Activated CD4-positive, alpha-beta T cell treated with anti-CD3 and anti-CD28 coated beads, Interleukin-10, Interleukin-2, amounts not matched to agents 100 ng/mL and 50 ng/mL, durations not matched to agents 16 hours and 8 hours (primary cell): ENCODE measurements at places on chromosomes 13 and 19.

DNA sequence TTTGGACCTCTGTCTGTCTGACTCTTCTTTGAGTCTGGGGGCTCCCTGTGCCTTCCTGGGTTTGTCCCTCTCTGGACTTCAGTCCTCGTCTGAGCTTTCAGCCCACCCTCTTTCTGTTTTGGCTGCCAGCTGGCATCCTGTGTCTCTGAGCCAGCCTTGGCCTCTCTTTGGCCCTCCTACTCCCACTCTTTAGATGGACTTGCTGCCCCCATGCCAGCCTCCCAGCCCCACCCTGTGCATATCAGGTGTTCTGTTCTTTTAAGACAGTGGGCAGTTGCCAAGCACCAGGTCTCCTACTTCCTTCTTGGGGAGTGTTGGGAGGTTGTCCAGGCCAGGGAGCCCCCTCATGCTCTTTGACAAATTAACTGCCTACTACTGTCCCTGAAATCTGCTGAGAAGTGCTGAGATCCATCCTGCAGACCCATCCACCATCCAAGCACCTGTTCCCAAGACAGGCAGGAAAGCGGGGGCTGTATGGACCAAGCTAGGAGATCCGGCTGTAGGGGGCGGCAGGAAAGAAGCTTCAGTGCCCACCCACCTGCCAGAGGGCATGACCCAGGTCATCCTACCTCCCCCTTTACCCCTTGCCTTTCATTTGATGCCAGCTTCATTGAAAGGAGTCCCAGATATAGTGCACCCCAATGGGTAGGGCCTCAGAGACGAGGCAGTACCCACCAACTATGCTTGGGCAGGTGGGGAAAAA lies 9.6 kb downstream of the CIC start:
- DNase-seq = no peak

- DNase-seq = peak; percentile 95
These were observed 20.6 kb downstream of the PBX4 start for GRCh38 chr19:19597809-19598306.

DNA sequence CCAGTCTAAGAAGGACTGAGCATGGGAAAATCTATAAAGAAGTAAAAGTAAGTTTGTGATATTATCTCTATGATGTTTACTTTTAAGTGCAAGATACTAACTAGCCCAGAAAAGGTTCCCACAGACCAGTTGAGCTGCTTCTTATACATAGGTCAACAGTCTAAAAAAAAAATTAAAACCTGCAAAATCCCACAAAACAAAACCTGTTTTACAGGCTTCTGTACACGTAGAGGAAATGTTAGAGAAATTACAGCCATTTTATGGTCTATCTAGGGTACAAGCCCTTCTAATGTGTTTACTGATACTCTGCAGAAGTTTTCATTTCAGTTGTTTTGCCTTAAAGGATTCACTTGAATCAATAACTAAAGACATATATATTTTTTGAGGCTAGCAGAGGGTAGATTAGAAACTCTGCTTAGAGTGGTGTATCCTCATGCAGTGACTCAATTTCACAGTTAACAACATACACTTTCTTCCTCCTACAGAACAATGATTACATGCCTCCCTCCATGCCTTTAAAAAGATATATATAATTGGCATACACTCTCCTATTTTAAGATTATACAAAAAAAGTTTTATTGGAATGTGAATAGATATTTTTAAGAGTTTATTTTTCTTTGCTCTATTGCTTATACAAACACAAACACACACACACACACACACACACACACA lies 43.9 kb downstream of the CAB39L start:
- no peak for DNase-seq

- no peak for DNase-seq
These were observed 171.8 kb downstream of the MZT1 start for GRCh38 chr13:72555601-72556000.

GRCh38 chr13:51846756-51847155 lies 1.8 kb upstream of the TMEM272 start:
- peak; percentile 47 for DNase-seq
